ENCODE measurements at places on chromosomes 6 and 20.

DNA sequence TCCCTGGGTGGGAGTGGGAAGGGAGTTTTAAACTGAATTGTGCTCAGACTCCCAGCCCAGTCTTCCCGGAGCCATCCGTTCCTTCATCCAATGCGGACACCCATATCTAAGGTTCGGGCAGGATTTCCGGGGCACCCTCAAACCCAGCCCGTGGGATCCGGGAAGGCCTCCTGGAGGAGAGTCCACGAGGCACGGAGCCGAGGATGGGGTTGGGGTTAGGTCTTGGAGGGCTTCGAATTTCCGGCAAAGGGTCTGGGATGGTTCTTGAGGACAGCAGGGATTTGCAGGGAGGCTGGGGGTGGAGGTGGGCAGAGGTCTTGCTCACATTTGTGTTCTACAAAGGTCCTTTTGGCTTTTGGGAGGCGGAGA, 49.5 kb upstream of the SLC32A1 start:
- no peak for DNase-seq

DNA sequence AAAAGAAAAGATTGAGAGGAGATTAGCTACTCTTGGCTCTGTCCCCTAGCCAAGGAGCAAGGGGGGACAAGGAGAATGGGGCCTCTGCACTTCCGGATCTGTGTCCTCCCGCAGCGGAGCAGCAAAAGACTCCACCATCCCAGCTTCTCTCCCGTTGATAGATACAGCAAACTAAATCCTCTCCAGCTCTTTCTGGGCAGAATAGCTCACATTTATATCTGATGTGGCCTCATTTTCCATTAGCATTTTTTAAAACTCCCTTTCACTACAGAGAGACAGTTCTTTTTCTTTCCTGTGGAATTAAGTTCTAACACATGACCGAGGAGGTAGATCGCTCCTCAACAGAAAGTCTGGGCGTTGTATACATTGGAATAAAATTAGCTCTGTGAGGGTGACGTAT, 260.9 kb upstream of the SOX4 start:
- DNase-seq, result no peak

DNA sequence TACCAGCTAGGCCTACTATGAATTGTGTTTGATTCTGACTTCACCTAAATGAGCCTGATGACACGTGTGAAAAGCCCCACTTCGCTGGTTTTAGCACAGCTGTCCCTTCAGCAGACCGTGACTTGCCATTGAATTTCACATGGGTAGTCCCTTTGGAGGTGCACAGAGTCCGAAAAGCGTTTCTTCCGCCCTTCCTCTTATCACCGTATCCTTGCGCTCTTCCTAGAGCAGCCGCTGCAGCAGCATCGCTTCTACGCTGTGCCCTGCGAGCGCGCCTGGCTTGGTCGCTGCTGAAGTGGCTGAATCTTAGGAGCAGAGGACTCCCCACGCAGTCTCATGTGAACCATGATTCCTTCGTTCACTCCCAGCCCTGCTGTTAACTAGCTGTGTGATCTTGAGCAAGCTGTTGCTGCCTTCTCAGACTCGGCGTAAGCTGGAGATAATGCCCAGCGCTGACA, 127.0 kb downstream of the PACRG start:
- peak; percentile 11 for DNase-seq

- DNase-seq, result no peak
Observed at GRCh38 chr6:44626616-44627015, 239.1 kb downstream of the CDC5L start.

DNA sequence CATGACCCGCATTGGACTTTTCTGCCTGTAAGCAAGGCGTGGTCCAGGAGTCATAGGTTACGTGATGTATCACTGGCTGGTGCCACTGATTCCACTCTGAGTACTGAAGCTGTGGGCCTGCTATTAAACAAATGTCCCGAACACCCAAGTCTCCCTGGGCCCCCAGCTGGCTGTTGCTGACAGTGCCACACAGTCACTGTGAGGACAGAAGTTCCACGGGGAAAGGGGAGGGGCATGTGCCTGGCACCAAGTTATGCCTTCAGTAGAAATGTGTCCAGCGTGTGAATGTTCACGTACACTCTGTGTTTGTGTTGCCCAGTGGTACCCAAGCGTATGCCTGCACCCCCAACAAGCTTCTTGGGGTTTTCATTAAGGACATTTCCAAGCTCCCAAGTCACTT, 171.4 kb upstream of the QKI start:
- DNase-seq, result no peak
